Dermis blood vessel endothelial cell (primary cell): ENCODE measurements at places on chromosomes 3 and 15. TPM values are rescaled to one million over a fixed set of nuclear protein-coding genes. Genes with fewer than 3 reads are reported as not detected.

GRCh38 chr3:79086514-79086913, 681.3 kb downstream of the ROBO1 start:
- DNase-seq = peak; percentile 56

Gene UACA
- total RNA-seq = 170 and 185 TPM in 2 replicates

Gene LRRC34
- total RNA-seq = 0.34 and 1.9 TPM in 2 replicates

DNA sequence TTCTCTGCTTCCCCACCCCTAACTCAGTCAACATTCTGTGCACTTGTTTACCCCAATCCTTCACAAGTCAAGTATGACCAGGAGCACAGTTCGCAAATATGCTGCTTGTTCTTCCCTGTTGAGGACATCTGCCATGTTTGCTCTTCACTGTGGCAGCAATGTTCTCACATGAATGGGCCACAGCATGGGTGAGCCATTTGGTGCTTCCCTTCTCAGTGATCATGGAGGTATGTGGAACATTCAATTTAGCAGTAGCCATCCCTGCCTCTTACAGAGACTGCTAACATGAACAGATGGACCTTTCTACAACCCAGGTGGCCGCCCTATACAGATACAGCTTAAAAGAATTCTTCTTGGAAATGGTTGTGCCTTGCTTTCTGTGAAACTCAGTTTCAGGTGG, 660.1 kb upstream of the SGO1 start:
- DNase-seq = no peak

Gene MAPKAPK3
- total RNA-seq = 9.2 and 11.9 TPM in 2 replicates

DNA sequence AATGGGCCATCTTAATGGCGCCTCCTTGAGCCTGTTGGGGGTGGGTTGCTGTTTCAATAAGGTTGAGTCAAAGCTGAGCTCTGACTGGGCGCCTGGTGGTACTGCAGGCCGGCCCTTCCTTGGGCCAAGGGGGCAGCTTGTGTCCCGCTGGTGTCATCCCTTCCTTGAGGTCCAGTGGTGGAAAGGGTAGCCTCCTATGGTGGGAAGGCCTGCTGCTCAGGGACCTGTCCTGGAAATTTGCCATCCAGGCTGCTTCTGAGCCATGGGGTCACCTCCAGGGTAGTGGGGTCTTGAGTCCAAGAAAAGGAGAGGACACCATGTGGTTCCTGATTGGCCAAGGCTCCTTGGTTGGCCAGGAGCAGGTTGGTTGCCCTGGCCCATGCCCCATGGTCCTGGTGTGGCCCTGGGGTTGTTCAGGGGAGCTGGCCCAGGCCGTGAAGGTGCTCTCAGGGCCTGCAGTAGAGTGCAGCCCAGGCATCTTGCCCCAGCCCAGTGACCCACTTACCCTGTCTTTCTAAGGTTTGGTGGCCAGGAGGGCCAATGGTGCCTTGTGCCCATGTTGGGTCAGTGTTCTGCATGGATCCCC, 188.7 kb downstream of the UBE3A start:
- no peak for DNase-seq

Gene CCK
- total RNA-seq = not detected in 2 replicates

Gene PDZRN3
- under 0.01 and 0.23 TPM in 2 replicates for total RNA-seq

DNA sequence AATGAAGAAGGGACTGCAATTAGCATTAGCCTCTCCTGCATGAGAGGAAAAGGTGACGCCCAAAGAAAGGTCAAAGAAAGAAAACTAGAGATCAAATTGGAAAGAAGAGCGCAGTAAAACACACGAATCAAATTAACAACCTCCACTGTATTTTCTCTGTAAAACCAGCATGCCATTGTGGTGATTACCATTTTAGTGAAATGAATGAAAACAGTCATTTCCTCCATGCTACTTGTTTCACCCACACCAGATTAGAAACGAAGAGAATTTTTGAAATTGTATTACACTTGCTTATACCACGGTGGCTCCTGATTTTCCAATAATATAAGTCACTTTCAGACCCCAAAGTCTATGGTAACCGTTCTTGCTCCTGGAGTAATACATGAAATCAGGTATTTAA, 71.6 kb downstream of the SUMF1 start:
- peak; percentile 51 for DNase-seq

- no peak for DNase-seq
Measured at GRCh38 chr15:39205081-39205480, 375.8 kb upstream of the THBS1 start.

GRCh38 chr3:157318639-157319288, 117.9 kb upstream of the PTX3 start:
- no peak for DNase-seq

GRCh38 chr3:57787867-57788623, 31.9 kb downstream of the SLMAP start:
- peak; percentile 44 for DNase-seq

Gene ANKRD34C
- total RNA-seq = not detected in 2 replicates

Gene TRIM42
- total RNA-seq = not detected in 2 replicates
